ENCODE measurements at places on chromosomes 12 and 14. TPM values are rescaled to one million over a fixed set of nuclear protein-coding genes. Genes with fewer than 3 reads are reported as not detected.

ENDOU gene
- total RNA-seq = not detected

INHBC gene
- total RNA-seq = not detected

CREBL2 gene
- 28.1 TPM for total RNA-seq

AKAP3 gene
- total RNA-seq = 0.72 TPM

HIGD1C gene
- total RNA-seq = not detected

TGFB3 gene
- 4.1 TPM for total RNA-seq

OVCH1 gene
- under 0.01 TPM for total RNA-seq

CD163L1 gene
- 7.8 TPM for total RNA-seq

PRIMA1 gene
- total RNA-seq = not detected

TDRD9 gene
- 1.1 TPM for total RNA-seq

TRHDE gene
- total RNA-seq = not detected

TMEM63C gene
- total RNA-seq = not detected

C14orf39 gene
- total RNA-seq = not detected

PTGDR gene
- total RNA-seq = not detected

GAS2L3 gene
- total RNA-seq = 58.5 TPM

RASAL1 gene
- total RNA-seq = not detected

Data from thoracic aorta endothelial cell (primary cell).